AG08395 (cell line): ENCODE measurements at places on chromosomes 7 and 10.
A peak's percentile ranks its signal among the peaks of the same experiment; 100 is the strongest.

DNA sequence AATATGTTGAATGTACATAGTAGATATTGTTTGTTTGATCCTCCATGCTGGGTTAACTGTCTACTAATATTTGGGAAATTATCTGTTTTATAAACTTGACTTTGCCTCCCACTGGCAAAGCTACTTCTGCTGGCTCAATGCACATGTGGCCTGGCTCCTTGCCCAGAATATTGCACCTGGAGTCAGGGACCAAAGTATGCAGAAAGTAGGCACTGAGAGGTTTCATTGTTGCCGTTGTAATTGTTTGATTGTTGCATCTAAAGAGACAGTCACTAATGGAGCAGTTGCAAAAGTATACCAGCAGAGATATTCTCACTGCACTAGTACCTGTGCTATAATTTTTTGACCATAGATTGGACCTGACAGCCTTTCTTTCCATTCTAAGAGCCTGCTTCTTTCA is 137.8 kb upstream of the CNTNAP2 start:
- no peak for DNase-seq

- peak; percentile 50 for DNase-seq
Observed at GRCh38 chr10:30782537-30783461, 153.2 kb upstream of the LYZL2 start.

DNA sequence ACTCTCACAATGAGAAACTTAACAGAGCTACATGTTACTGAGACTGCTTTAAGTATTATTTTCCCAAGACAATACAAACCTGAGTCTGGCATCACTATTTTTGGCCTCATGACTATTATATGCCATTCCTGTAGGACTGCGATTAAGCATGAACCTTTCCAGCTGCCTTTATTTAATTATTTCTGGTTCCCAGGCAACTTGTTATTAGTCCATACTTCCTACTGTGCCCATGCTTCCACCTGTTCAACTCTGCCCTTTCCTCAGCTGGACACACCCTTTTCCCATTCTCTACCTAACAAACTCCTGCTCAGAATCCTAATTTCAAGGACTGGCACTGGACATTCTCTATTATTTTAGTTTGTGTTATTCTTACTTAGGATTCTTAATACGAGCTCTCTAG is 8.1 kb upstream of the CROT start:
- DNase-seq: no peak

DNA sequence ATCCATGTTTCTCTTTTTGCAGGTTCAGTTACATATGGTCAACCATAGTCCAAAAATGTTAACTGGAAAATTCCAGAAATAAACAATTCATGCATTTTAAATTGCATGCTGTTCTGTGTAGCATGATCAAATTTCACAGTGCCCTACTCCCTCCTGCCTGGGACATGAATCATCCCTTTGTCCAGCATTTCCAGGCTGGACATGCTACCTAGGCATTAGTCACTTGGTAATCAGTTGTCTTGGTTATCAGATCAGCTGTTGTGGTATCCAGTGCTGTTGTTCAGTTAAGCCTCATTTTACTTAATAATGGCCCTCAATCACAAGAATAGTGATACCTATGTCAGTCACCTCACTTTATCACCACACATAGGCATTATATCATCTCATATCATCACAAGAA is 7.3 kb upstream of the PNLIP start:
- DNase-seq: no peak
